Ovary (tissue), 10 donors: ENCODE measurements at places on chromosomes 1 and 21. TPM values are rescaled to one million over a fixed set of nuclear protein-coding genes. Genes with fewer than 3 reads are reported as not detected.

TEDDM1 gene
- total RNA-seq: not detected

SLC1A7 gene
- not detected for total RNA-seq

ROR1 gene
- total RNA-seq: 20.3 TPM

HDAC1 gene
- total RNA-seq: 98.9 TPM

LAMTOR2 gene
- total RNA-seq: 24.9 TPM

NBPF6 gene
- total RNA-seq: 0.36 TPM

NAV1 gene
- 6.2 TPM for total RNA-seq

C1orf141 gene
- total RNA-seq: 3.9 TPM

OR2AK2 gene
- total RNA-seq: not detected

GRCh38 chr1:175237389-175237788 is 44.8 kb upstream of the KIAA0040 start:
- DNase-seq: no peak

- no peak for DNase-seq
These were observed 61.6 kb downstream of the RNF187 start for GRCh38 chr1:228548788-228549187.

GRCh38 chr1:182357913-182358312 is 33.7 kb downstream of the GLUL start:
- DNase-seq: no peak

DNA sequence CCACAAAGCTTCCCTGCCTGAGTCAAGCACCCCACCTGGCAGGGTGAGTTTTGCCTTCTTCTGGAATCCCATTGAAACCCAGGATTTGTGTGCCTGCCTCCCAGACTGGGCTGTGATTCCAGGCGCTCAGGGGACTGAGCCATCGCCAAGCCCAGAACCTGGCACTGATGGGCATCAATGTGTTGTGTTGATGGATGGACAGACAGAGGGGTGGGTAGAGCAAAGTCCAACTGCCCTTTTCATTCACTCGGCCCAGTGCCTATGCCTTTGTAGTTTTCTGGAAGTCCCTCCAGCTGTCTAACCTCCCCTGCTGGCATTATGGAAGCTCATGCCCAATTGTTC is 66.0 kb upstream of the LAPTM5 start:
- no peak for DNase-seq

GRCh38 chr1:64745986-64746940 is 1.4 kb downstream of the RAVER2 start:
- no peak for DNase-seq

DNA sequence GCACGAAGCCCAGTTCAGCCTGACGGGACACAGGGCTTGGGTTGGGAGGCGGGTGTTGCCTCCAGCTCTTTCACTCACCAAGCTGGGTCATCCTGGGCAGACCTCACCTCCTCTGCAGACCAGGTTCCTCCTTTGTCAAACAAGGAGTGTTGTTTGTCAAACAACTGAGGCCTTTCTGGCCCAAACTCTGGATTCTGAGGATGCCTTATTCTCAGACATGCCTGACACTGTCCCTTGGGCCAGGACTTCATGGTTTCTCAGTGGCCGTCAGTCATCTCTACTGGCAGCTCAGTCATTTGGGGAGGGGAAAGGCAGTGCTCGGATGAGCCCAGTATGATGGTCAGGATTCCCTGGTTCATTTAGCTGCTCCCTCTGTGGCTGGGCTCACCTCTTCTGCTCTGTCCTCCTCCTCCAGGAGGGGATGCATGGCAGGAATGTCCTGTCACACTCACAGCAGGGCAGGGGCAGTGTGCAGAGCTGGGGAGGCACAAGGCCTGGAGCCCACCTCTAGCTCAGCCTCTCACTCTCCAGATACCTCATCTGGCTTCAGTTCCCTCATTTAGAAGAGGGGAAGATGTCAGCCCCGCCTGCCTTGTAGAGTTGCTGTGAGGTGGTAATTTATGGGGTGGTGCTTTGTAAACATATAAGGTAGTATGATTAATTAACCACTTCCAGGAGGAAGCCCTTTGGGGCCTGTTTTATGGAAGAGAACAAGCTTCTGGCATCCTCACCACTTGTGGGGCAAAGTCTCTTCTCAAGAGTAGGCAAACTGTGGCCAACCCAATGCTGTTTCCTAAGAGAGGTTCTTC is 20.6 kb downstream of the SLC2A1 start:
- DNase-seq: no peak

DNA sequence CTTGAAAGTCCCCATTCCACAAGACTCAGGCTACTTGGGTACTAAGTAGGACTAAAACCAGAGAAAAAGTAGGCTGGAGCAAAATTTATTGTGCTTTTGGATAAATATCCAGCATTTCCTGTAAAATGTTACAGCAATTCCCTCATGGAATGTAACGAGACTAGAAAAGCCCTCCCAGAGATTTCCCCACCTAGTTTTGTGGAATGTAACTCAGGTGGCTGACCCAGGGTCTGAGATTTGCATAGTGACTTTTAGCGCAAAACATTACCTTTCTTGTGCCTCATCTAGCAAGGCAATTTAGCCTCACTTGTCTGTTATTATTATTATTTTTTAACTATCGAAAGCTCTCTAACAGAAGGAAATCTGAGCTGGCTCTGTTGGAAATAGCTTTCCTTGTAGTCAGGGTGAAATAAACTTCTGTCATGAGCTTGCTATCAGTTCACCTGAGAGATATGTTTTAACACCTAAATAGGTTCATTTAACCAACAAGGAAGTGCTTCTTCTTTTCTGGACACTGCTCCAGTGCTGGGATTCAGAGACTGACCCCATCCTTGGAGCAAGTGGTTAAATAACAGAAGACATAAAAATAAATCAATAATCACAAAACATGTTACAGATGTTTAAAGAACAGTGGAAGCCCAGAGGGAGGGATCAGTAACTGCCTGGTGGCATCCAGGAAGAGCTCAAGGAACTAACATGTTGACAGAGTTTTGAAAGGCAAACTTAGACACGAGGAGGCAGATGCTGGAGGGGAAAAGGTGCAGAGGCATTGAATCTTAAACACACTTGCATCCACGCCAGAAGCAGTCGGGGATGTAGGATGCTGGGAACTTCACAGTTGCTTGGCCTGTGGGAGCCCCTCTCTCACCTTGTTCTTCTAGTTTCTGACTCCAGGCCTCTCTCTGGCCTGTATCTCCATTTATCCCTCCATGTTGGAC is 68.3 kb upstream of the RHOU start:
- DNase-seq: no peak

GRCh38 chr1:25541425-25541824 is 2.0 kb upstream of the LDLRAP1 start:
- DNase-seq: no peak

DNA sequence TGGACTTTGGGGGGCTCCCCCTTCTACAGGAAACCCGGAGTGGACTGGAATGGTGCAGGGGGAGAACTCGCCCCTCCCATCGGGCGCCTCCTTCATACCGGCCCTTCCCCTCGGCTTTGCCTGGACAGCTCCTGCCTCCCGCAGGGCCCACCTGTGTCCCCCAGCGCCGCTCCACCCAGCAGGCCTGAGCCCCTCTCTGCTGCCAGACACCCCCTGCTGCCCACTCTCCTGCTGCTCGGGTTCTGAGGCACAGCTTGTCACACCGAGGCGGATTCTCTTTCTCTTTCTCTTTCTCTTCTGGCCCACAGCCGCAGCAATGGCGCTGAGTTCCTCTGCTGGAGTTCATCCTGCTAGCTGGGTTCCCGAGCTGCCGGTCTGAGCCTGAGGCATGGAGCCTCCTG is at the start of gene TNFRSF14:
Gene TNFRSF14, plus strand, starts transcription at position 95 of the 401 bp plus-strand sequence. Its CDS starts 294 bp downstream, at position 389.
- DNase-seq: peak; percentile 49

DNA sequence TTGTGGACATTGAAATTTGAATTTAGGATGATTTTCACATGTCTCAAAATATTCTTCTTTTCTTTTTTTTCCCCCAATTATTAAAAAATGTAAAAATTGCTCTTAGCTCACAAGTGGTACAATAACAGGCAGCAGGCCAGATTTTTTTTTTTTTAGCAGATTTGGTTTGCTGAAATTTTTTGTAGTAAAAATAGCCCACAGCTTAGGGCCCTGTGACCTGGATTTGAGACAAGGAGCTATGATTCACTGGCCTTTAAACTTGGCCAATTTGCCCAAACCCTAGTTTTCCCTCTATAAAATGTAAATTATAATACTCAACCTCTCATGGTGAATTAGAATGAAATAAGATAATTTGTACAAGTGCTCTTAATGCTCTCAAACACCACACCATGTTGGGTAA is 253.8 kb downstream of the DYRK1A start:
- no peak for DNase-seq

- DNase-seq: no peak
These were observed 18.0 kb upstream of the PRDM15 start for GRCh38 chr21:41897047-41897669.

GRCh38 chr1:63122079-63122478 is 200.3 kb upstream of the FOXD3 start:
- no peak for DNase-seq

GRCh38 chr21:33852485-33852884 is 63.1 kb downstream of the ATP5PO start:
- DNase-seq: no peak

DNA sequence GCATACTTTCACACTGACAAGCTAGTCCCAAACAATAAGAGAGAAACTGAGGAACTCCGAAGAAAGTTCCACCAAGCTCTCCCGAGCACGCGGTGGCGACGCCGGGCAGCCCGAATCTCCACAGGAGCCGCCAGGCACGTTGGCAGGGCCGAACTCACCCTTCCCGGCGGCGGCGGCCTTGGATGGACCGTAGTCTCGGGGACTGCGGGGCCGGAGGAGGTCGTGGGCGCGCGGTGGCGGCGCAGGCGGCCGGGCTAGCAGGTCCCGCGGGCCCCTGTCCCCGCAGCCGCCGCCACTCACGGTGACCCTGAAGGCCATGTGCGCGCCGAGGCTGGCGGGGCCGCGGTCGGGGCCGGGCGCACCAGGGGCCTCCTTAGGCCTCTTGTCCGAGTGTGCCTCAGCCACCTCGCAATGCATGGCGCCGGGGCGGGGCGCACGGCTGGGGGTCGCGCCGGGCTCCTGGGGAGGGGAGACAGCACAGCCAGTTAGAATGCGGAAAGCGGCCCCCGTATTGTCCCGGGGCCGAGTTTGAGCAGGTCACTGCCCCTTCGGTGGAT is 1.2 kb downstream of the GLIS1 start:
- no peak for DNase-seq

DNA sequence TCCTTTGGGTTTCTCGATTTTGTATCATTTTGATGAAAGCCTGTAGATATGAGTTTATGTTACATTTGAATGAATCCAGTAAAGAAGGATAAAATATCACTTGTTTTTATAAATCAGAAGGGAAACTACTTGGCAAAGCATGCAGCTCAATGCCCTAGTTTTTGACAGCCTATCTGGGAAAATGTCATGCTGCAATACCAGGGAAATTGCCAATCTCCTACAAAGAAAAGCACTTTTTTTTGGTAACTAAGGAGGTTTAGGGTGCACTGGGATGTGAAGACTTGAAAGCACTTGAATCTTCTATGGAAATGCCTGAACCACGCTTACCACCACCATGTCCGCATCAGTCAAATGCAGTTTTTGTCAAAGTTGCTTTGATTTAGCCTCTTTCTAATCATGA is 446.9 kb upstream of the LRRC7 start:
- no peak for DNase-seq

- no peak for DNase-seq
These were observed 6.3 kb upstream of the ZSCAN20 start for GRCh38 chr1:33466159-33466558.

DNA sequence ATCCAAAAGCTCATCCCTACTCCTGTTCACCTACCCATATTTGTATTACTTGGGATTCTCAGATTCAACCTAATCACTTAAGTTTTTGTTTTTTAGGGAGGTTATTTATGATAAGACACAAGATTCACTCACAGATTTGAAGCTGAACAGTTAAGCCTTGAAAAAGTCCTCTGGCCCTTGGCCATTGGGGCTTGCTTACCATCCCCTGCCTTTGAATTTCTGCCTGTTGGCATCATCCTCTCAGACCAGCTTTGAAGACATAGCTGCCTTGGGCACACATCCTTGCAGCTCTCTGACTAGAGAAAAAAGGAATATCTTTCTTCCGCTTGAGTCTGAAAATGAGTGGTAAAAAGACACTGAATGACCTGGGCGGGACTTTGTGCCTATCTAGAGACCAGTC is 41.8 kb upstream of the RALGPS2 start:
- no peak for DNase-seq

GRCh38 chr21:33403128-33403785 is at the start of gene IFNGR2:
IFNGR2 (plus strand) TSS chr21:33403413; CDS start chr21:33403544, 131 bp downstream.
- peak; percentile 58 for DNase-seq

- DNase-seq: no peak
These were observed 52.1 kb downstream of the ELK4 start for GRCh38 chr1:205579711-205580110.

- no peak for DNase-seq
These were observed 38.0 kb upstream of the EPS8L3 start for GRCh38 chr1:109801791-109802135.

DNA sequence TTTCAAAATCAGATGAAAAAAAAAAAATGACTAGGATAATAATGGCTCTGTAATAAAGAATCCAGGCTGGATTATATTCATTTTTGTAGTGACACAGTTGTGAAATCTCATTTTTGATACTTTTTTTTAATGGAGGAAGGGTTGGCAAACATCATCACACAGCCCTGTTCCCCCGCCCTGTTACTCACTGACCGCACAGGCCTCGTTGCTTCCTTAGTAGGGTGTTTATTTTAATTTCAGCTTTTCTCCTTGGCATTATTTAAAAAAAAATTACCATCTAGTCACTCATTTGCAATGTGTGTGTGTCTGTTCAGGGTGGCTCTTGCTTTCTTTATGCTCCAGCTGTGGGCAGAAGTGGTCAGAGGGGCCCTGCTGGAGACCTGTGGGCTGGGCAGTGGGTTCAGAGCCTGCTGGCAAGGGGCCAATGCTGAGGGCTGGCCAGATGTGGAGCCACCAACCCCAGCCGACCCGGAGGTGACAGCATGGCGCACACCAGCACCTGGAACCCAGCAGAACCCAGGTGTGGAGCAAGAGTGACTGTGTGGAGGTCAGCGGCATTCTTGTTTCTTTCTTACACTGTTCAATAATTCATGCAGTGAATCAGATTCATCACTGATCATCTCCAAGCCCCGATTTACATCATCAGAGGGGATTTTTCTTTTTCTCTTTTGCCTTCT is 44.6 kb downstream of the ZSCAN20 start:
- DNase-seq: no peak

- no peak for DNase-seq
These were observed 11.7 kb upstream of the SYPL2 start for GRCh38 chr1:109454497-109455133.

DNA sequence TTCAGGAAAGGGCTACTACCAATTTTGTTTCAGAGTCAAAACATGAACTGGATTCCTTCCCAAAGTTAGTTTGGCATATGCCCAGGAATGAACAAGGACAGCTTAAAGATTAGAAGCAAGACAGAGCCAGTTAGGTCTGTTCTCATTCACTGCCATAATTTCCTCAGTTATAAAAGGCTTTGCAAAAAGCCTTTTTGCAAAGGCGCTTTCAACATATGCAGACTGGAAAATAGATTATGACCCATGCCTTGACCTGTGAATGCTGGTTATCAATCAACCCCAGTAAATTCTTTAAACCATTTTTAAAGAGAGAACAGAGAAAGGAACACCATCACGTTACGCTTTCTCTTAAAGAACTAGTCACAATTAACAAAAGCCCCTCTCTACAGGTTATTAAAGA is 1.7 kb upstream of the FRRS1 start:
- no peak for DNase-seq

DNA sequence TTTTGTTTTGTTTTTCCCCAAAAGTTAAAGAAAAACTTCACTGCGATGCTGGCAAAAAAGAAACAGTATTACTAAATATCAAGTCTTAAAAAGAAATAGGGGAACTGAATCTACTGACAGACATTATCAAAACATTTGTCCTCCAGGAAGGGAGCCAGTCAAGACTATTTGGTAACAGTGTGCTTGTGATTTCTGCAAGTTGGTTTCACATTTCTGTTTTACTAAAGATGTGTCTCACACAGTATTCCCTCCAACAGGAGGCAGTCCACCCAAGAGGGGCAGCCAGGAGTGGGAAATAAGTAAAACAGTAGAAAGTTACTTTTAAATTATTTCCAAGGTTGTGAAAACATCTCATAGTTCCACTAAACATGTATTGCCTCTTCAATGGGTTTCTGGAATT is 74.4 kb upstream of the SDC3 start:
- no peak for DNase-seq
